Pancreas (tissue), 10 donors: ENCODE measurements at places on chromosomes 5 and 9. TPM values are rescaled to one million over a fixed set of nuclear protein-coding genes. Genes with fewer than 3 reads are reported as not detected.

SPINK4 gene
- total RNA-seq, result not detected

CD74 gene
- total RNA-seq, result 210 TPM

PCA3 gene
- total RNA-seq, result not detected

GRCh38 chr9:77839459-77840140, 191.5 kb upstream of the GNA14 start:
- no peak overlapping the region for H3K27ac ChIP-seq
- no peak overlapping the region for H3K4me3 ChIP-seq
- no peaks in the 10 kb centered on the region for H3K36me3 ChIP-seq
- no peaks in the 10 kb centered on the region for H3K27me3 ChIP-seq
- H3K4me1 ChIP-seq, result peaks cover 8% of the 10 kb centered on the region

DNA sequence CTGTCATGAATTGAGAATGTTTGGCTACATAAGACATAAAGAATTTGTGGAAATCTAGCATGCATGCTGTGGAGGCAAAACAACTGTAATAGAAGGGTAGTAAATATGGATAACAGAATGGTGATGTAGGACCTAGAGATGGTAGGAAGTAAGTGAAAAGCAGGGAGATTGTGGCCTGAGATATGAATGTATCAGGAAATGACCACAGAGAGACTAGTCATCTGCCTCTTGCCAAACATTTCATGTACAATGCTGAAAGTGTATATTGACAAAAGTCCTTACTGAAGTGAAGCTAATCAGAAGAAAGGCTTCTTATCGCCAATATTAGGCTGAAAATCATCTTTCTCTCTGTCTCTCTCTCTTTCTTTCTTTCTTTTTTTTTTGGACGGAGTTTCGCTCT, 873.1 kb upstream of the CTNND2 start:
- no peak for DNase-seq
- no peak overlapping the region for H3K4me3 ChIP-seq
- H3K27ac ChIP-seq, result no peak overlapping the region
- H3K4me1 ChIP-seq, result no peaks in the 10 kb centered on the region
